ENCODE measurements at places on chromosomes 5 and 9.

- DNase-seq = no peak
Measured at GRCh38 chr9:116927726-116928125, 240.6 kb downstream of the TRIM32 start.

DNA sequence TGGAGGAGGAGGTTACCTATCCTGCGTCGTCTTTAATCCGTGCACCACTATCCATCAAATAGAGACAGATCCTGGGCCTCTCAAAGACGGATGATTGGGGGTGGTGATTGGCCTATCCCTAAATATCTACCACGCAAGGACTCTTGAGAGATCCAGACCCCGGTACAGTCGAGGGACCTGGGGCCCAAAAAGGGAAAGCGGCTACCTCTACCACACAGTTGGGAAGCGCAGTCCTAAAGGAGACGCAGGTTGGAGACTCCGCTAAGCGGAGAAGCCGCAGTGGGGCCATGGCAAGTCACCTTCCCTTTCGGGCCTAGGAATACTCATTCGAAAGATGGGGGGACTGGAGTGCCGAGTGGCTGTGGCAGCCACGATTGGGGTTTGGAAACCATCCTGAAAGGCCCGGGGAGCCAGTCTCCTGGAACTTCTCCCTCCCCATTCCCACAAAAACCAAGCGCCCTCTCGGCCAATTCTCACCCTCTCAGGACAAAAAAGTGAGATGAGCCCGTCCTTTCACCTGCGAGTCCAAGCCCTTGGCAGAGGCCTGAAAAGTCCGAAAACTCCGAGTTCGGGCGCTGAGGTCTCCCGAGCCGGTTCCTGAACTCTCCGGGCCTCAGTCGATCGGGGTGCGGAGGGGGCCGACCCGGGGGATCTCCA lies 499 bp upstream of the FOXE1 start:
- no peak for DNase-seq

GRCh38 chr5:137627293-137627692 lies 108.6 kb downstream of the KLHL3 start:
- no peak for DNase-seq

DNA sequence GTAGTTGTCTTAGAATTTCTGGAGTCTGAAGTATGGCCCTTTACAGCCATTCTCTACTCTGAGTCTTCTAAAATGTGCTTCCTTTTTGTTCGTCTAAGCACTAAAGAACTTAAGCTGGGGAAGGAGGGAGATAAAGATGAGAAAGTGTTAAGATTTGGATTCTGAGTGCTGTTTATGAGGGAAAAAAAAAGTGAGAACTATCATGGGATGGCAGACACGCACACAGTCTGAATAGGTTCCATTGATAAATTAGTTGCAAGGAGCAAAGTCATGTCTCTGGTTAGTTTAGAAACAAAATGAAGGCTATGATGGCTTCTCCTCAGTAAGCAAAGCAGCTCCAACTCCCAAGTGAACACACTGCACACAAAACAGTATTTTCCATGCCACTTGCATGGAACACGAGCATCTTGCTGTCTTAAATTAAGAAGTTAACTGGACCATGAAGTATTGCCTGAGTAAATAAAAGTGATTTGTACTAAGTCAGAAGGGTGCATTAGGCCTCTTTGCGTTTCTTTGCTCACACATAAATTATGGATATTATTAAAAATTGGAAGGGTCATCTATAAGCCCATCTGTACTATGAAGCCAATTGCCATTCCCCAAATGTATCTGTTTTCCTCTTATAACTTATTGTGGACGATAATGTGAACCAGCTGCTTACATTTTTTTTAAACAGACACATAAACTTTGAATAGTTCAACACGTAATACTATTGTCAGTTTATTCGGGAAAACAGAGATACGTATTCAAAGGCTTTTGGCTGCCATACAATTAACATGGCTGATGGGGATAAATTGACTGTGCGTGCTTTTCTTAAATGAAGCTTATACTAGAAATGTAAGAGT lies 199.3 kb downstream of the SGCD start:
- no peak for DNase-seq
